Omental fat pad (tissue), 4 donors: ENCODE measurements at places on chromosomes 16 and 17.
A peak's percentile ranks its signal among the peaks of the same experiment; 100 is the strongest.

GRCh38 chr16:17467923-17468540, 2.7 kb downstream of the XYLT1 start:
- no peak for DNase-seq

GRCh38 chr17:34203018-34203638, 52.0 kb upstream of the CCL2 start:
- no peak for DNase-seq

DNA sequence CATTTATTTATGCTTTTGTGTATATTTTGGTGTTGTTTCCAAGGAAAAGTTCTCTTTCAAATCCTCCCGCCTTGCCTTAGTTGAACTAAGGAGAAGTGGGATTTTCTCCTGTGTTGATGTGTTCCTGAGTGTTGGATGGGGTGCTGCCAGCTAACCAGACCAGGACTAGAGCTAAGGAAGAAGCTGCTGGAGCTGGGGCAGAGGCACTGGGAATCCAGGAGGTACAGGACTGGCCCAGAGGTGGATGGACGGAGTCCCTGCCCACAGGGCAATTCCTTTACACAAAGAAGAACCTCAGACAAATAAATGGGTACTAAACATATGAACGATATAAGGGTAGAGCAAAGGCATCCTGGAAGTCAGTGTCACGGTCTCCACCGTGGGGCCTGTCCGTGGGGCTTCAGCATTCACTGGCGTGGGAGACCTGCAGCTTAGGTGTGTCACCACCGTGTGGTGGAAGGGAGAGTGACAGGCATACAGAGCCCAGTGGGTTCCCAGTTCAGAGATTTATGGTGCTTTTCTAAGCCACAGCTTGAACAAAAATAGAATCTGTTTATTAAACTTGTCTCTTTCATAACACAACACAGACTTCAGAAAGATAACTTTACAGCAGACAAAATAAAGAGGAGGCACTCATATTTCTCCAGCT, 270.7 kb downstream of the NTN1 start:
- no peak for DNase-seq

GRCh38 chr16:84455031-84455430, 49.4 kb downstream of the MEAK7 start:
- DNase-seq = no peak

GRCh38 chr16:1159325-1159972, 6.5 kb downstream of the CACNA1H start:
- DNase-seq = no peak

DNA sequence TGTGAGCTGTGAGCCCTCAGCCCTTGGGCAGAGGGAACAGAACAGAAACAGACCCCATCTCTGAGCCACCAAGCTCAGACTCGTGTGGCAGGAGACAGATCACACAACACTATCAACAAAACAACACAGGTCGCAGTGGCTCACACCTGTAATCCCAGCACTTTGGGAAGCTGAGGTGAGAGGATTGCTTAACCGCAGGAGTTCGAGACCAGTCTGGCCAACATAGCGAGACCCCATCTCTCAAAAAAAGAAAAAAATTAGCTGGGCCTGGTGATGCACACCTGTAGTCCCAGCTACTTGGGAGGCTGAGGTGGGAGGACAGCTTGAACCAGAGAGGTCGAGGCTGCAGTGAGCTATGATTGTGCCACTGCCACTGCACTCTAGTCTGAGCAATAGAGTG, 5.5 kb upstream of the QPRT start:
- DNase-seq = no peak

GRCh38 chr16:13945744-13946485, 26.0 kb downstream of the ERCC4 start:
- no peak for DNase-seq

DNA sequence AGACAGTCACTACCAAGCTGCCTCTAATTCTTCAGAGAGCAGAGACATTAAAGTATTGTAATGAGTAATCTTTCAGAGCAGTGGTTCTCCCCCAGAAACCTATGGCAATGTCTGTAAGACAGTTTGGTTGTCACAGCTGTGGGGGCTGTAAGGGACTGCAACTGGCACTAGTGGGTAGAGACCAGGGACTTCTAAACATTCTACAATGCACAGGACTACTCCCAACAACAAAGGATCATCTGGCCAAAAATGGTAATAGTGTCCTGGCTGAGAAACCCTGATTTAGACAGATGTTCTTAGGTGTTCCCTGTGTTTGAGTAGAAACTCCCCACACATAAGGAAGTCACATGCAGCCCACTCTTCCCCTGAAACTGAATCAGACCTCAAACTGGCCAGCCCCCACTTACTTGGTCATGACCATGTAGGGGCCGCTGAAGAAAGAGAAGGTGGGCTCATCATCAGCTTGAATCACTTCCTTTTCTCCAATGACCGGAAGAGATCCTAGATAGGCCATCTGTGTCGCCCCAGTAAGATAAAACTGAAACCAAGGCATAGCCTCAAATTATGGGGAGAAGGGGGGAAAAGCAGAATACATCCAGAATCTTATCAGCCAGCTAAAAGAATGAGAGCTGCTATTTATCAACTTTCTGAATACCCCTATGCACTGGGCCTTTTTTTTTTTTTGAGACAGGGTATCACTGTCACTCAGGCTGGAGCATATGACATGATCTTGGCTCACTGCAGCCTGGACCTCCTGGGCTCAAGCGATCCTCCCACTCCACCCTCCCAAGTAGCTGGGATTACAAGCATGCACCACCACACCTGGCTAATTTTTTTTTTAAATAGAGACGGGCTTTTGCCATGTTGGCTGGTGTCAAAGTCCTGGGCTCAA, 75.8 kb downstream of the TEX14 start:
- no peak for DNase-seq

- peak; percentile 7 for DNase-seq
These were observed 42.7 kb downstream of the ADGRG5 start for GRCh38 chr16:57585051-57585687.

DNA sequence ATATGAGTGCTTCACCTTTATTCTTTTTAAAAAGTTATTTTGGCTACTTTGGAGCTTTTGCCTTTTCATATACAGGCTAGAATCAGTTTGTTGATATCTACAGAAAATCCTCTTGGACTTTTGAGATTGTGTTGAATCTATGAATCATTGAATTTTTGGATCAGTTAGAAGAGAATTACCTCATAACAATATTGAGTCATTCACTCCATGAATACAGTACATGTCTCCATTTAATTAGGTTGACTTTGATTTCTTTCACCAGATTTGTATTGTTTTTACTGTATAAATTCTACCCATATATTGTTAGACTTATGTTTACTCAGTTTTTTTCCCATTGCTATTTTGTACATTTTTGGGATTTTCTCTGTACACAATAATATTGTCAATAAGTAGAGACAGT, 54.4 kb downstream of the TAOK1 start:
- DNase-seq = no peak

GRCh38 chr17:14875557-14876412, 389.3 kb downstream of the PMP22 start:
- no peak for DNase-seq

DNA sequence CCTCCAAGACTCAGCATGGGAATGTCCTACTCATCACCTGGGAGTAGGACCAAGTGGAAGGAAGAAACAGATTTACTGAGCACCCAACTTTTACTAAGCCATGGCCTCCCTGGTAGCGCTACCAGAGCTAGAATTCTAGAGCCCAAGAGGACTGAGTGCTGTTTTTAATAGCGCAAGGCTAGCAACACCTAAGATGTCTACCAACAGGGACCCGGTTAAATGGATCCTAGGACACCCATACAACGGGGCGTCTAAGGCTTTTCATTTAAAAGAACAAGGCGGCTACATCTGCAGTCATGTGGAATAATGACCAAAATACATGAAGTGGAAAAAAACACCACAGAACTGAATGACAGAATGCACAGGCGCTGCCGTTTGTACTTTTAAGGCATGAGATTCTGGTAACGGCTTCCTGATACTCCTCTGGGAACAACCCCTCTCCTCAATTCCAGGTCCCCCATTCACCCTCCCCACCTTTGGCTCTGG, 5.1 kb downstream of the GGA2 start:
- no peak for DNase-seq

- DNase-seq = no peak
These were observed 10.3 kb downstream of the RETREG3 start for GRCh38 chr17:42598905-42599304.

DNA sequence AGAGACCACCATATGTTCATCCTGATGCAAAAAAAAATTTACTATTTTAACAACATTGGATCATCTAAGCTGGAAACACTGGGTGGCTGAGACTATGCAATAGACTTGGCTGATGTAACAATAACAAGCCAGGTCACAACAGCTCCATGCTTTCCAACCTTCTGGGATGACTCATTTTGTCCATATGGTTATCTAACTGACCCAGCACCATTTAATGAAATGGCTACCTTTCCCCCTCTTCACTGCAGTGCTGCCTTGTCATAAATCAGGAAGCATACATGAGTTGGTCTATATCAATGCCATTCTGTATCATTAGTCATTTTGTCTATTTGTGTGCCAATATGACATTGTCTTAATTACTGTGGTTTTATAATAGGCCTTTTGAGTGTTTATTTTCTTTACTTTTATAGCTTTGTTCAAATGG, 217.6 kb upstream of the KCNJ16 start:
- no peak for DNase-seq

GRCh38 chr16:57680842-57681375, 12.8 kb downstream of the ADGRG3 start:
- no peak for DNase-seq

- no peak for DNase-seq
These were observed 77.1 kb downstream of the CRISPLD2 start for GRCh38 chr16:84896847-84897246.

DNA sequence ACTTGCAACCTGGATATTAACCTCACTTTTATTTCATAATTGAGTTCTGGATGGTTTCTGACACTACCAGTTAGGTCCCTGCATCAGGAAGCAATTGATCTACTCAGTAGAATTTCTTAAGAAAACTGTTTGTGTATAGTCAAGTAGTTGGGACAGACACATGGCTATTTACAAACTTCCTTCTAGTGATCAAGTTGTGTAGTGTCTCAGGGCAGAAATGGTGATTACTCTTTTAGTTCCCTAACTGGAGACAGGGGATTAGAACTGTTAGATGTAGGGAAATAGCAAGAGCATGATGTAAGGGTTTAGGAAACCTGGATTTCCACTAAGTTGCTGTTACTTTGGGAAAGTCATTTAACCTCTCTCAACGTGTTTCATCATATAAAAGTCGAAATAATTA, 30.4 kb downstream of the TMEM100 start:
- no peak for DNase-seq

GRCh38 chr16:46899443-46900143, 15.4 kb downstream of the GPT2 start:
- no peak for DNase-seq

- DNase-seq = no peak
These were observed 272.8 kb upstream of the KCNJ16 start for GRCh38 chr17:69802045-69802740.

- DNase-seq = no peak
These were observed 6.7 kb downstream of the PCGF2 start for GRCh38 chr17:38741461-38741860.

DNA sequence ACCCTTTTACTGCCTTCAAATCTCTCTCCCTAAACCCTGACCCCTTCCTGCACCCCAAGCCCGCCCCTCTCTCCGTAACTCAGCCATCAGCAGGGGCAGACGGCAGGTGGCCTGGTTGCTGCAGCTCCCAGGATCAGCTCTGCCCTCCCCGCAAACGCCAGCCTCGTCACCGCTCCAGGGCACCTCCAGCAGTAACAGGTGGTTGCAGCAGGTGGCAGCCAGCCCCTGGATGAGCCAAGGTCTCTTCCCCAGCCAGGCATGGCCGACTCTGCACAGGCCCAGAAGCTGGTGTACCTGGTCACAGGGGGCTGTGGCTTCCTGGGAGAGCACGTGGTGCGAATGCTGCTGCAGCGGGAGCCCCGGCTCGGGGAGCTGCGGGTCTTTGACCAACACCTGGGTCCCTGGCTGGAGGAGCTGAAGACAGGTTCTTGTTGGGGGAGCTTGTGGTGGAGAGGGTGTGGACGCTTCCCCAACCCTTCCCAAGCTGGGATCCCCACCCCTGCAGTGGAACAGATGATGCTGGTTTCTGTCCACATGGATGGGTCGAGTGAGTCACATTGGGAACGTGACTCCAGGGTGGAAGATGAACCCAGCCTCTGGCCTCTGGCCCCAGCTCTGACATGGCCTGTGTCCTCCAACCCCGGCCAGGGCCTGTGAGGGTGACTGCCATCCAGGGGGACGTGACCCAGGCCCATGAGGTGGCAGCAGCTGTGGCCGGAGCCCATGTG, 558 bp downstream of the HSD3B7 start:
- no peak for DNase-seq

DNA sequence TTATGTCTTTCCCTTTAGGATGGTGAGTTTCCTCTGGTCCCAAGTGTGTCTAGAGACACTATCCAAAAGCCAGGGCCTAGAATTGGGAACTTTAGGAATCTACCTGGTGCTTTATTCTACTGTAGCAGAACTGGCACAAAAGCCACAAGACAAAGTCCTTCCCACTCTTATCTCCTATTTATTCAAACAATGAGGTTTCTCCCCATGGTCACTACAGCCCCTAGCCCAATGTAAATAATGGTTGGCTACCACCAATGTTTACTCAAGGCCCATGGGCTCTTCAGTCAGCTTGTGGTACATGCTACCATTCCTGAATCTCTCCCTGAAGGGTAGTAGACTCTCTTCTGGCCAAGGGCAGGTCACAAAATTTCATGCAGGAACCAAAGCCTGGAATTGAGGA, 789.4 kb upstream of the KIF2B start:
- DNase-seq = no peak

DNA sequence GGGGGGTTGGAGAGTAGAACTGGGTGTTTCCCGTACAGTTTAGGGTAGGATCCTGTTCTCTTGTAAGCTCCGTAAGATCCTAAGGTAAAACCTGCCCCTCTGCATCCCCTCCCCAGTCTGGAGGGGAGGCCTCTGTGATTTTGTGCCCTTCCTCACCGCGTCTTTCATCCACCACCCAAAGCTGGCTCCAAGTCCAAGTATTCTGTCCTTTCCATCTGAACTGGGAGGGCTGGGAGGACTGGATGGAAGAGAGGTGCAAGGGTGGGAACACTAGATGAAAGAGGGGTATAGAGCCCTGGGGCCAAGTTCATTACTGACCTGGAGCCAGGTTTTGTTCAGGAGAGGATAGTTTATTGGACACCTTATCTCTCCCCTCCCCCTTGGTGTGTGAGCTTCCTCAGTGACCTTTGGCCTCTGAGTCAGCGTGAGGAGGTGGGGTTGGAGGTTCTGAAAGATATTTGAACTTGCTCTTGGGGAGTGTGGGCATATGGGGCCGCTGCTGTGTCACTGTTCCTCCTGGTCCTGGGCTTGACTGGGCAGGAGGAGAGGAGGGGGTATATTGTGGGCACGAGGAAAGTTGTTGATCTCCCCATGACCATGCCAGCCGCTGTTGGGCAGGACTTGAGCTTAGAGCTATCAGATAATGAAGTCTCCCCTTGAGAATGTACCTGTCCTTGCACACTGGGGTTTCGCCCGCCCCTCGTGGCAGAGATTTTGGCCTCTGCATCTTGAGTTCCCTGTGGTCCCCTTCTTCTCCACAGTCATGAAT, 1.6 kb downstream of the LASP1 start:
- peak; percentile 75 for DNase-seq

- DNase-seq = no peak
These were observed 36.8 kb upstream of the BCAR1 start for GRCh38 chr16:75288181-75288580.

GRCh38 chr17:51718983-51719382, 439.5 kb downstream of the CA10 start:
- no peak for DNase-seq
